ENCODE measurements at places on chromosomes 2 and 18.

DNA sequence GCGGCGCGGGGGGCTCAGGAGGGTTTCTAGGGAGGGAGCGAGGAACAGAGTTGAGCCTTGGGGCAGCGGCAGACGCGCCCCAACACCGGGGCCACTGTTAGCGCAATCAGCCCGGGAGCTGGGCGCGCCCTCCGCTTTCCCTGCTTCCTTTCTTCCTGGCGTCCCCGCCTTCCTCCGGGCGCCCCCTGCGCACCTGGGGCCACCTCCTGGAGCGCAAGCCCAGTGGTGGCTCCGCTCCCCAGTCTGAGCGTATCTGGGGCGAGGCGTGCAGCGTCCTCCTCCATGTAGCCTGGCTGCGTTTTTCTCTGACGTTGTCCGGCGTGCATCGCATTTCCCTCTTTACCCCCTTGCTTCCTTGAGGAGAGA, 5.2 kb downstream of the PROC start:
- no peak for DNase-seq

GRCh38 chr2:159792599-159792998, 5.4 kb downstream of the CD302 start:
- no peak for DNase-seq

DNA sequence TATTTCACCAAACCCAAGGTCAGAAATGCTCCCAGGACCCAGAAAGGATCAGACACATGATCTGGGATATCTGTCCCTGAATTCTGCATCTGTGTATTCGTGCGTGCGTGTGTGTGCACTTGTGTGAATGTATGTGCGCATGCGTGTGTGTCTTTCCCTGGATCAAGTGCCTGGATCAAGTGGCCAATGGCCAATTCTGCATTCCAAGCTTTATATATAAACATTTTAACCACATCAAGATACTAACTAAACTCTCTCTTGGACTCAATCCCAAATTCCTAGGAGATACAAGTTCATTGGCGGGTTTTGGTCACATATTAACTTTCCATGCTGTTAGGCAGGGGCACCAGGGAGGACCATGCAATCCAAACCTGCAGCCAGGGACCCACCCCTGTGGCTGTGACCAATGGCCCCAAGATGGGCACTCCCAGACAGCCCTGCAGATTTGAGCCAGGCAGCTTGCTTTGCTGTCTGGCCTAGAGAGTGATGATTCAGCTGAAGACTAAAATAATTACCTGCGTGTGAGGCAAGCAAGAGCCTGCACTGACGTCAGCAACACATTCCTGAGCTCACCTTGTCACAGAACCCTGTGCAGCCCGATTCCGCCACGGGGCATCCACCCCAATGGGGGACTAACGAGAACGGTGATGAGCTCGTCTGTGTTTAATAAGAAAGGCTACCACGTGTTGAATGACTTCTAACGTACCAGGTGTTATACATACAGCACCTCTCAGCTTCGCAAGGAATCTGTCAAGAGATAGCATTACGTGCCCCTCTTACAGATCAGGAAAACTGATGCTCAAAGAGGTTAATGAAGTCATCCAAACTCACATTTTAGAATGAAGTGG, 45.3 kb upstream of the ROCK2 start:
- peak; percentile 94 for DNase-seq

DNA sequence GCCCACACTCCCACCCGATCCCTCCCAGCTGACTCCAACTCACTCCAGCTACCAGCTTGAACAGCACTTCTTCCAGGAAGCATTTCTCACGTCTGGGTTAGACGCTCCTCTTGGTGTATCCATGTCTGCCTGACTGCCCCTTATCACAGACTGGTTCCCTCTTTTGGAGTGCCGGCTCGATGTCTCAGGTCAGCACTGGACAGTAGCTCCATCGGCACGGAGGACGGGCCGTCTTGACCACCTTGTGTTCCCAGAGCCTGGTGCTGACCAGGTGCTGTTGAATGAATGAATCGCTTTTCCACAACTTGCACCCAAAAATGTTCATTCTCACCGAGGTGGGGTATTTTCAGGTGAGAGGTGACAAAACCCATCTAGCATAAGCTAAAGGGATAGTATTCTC, 71.8 kb downstream of the LBH start:
- DNase-seq = no peak

- DNase-seq = no peak
Measured at GRCh38 chr2:168896783-168897182, 4.3 kb upstream of the G6PC2 start.

- DNase-seq = no peak
Measured at GRCh38 chr2:39405364-39405763, 31.7 kb downstream of the MAP4K3 start.

DNA sequence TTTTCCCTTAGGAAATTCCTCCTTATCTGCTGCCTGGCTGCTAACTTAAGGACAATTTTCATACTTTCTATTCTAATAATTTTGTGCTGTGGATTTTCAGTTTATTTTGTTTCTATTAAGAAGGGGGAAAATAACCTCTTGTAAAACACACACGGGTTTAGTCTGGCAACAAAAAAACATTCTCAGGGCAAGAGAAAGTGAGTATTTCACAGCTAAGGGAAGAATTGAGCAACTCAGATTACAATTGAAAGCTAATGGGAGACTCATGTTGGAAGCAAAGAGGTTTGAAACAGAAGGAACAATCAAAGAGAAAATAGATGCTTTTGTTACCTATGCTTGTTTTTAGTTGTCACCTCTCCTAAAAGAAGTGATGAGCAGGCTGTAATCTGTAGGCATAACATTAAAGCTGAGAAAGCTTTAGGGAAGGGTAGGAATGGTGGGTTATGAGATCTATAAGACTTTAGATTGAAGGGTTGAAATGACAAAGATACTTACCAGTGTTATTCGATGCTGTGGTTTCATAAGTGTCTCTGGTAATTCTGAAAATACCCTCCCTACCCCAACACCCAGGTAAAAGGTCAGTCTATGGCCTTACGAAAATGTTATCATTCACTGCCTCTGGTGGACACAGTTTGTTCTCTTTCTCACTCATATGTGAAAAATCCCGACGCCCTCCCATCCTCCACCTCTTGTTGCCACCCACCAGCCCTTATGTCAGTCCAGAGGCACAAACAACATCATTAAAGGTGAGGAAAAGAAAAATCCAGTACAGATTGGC, 510.9 kb downstream of the TXNL1 start:
- no peak for DNase-seq

GRCh38 chr2:137693534-137693933, 270.7 kb upstream of the HNMT start:
- no peak for DNase-seq

DNA sequence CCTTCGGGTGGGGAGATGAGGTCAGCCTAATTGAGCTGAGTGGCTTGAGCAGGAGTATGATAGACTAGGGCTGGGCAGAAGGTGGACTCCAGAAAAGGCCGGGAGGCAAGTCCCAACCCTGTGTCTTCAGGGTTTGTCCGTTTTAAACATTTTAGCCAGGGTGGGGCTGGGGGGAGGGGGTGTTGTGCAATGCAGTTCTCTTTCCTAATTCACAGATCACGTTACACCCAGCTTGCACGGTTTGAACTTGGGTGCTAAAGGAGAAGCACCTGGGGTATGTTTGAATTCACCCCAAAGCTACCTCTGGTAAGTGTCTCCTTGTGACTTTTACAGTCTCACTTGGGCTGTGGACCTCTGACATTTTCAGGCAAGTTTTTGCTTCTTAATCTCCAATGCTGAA, 233.3 kb downstream of the AGAP1 start:
- DNase-seq = no peak

DNA sequence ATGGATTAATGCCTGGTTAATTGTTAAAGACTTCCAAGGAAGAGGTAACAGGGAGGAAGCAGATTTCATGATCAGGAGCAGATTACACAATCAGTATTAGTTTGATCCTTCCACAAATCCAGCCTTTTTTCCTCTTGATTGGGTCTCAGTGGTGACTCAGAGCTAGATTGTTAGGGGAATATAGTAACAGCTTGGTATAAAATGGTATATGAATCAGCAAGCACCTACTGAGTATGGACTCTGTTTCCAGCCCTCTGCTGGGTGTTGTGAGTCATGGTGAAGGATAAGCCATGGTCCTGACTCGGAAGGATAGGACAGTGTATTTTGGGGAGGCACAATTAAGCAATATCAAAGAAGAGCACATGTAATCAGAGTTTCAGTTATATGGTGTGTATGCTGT, 272.4 kb upstream of the DPP10 start:
- DNase-seq = no peak

GRCh38 chr2:73830871-73831401, 2.2 kb downstream of the STAMBP start:
- DNase-seq = peak; percentile 93

GRCh38 chr2:233133239-233133638, 73.1 kb downstream of the INPP5D start:
- no peak for DNase-seq

GRCh38 chr2:232609607-232610006, 23.8 kb upstream of the EFHD1 start:
- no peak for DNase-seq

DNA sequence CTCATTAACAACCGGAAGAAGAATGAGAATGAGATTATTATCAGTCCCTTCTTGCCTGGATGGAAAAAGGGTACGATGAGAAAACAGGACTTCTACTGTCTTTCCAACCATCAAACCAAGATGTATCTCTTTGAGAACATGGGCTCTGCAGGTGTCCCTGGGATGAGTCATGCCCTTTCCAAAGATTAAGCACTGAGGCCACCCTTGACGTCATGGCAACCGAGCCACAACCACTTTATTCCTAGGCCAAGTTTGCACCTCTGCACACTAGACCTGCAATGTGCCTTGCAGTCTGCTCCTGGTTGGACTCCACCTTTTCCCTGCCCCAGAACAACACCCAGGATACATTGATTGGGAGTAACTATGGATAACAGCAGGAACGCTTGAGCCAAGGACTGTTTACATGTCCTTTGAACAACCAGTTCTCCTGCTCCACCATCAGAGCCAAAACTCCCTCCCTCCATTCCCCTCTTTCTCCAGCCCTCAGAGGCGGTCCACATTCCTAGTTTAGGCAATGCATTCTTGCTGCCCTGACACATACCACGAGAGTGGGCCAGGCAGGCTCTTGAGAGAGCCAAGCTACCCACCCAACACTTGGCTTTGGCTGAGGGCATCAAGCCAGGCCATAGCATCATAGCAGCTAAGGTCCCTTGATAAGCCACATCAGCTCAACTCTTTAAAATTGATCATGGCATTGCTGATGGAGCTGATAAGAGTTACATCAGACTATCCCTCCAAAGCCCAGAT, 310.7 kb downstream of the TNS1 start:
- DNase-seq = no peak

GRCh38 chr2:120403676-120404075, 57.7 kb downstream of the INHBB start:
- DNase-seq = no peak

DNA sequence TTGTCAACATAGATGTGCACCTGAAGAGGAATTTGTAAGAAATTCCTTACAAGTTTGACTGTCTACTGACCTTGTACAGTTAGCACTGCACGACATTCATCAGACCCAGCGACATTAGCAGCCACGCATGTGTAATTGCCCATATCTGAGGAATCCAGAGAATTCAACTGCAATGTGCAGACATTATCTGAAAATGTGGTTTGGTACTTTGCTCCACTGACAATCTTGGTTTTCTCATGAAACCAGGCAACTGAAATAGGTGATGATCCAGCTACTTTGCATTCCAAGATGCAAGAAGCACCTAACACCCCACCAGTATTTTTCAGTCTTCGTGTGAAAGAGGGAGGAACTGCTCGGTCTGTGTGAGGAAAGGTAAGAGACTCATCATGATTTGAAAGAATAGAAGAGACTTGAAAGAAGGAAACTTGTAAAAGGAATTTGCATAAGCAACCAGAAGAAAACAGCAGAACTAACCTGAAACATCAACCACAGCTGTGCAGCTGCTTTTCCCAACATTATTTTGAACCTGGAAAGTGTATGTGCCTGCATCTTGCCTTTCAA, 83.4 kb downstream of the TTN start:
- DNase-seq = no peak

DNA sequence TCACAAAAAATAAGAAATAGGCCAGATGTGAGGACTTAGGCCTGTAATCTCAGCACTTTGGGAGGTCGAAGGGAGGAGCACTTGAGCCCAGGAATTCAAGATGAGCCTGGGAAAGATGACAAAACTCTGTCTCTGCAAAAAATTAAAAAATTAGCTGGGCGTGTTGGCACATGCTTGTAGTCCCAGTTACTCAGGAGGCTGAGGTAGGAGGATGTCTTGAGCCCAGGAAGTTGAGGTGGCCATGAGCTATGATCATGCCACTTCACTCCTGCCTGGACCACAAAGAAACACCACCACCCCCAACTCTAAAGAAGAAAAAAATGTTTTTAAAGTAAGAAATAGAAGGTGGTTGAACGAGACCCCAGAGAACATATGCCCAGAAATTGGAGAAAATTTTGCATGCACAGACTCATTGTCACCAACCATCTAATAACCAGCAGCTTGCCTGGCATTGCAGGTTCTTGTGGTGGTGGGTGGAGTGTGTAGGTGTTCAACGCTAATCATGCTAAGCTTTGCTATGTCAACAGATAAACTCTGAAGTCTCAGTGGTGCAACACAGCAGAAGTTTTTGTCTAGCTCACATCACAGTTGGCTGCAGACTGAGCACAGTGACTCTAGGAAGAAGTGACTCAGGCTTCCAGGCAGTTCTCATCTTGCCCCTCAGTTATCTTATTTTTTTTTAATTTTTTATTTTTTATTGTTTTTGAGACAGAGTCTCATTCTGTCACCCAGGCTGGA, 18.6 kb downstream of the ARL4C start:
- DNase-seq = no peak

DNA sequence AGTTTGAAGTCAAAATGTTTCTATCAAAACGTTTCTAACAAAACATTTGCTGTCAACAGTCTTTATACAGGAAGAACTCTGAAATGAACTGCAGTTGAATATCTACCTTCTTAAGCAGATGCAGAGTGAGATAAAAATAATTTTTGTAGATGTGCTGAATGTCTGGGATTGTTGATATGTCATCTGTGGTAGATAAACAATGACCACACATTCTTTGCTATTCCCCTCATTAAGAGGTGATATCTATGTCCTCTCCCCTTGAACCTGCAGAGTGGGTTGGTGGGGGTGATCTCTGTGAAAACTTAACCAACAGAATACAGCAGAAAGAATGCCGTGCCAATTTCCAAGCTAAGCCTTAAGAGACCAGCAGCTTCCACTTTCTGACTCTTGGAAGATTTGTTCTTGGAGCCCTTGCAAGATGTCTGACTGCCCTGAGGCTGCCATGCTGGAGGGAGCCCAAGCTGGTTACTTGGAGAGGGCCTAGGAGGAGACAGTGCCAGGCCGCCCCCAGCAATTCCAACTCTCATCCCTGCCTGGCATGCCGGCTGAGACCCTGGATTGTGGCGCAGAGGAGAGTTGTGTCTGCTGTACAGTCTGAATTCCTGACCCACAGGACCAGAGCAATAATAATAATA, 80.8 kb downstream of the COLEC12 start:
- no peak for DNase-seq
